ENCODE measurements at places on chromosomes 2 and 18. TPM values are rescaled to one million over a fixed set of nuclear protein-coding genes. Genes with fewer than 3 reads are reported as not detected.

Gene ASPRV1
- total RNA-seq = 1.4 TPM

Gene TMEM169
- 0.51 TPM for total RNA-seq

Gene MSTN
- not detected for total RNA-seq

Gene SPP2
- total RNA-seq = not detected

GRCh38 chr18:57529151-57529550 is 57.4 kb downstream of the FECH start:
- H3K4me3 ChIP-seq = no peak overlapping the region
- H3K4me1 ChIP-seq = no peaks in the 10 kb centered on the region
- no peaks in the 10 kb centered on the region for H3K36me3 ChIP-seq
- DNase-seq = no peak

DNA sequence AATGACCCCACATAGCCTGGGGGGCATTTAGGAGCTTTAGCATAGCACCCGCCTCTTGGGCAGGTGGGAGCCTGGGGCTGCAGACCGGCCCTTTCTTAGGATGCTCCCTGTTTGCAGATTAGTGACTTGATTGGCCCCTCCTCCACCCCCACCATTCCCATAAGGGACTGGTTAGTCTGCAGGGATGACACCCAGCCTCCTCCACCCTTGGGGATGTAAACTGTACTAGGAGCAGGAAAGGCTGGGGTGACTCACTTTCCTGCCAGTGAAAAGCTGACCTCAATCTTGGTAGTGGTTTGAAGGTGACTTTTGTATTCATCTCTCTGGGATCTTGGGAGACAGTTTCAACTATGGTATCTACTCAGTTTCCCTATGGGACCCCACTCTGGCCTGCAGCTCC is 24.2 kb downstream of the CTIF start:
- H3K36me3 ChIP-seq = no peaks in the 10 kb centered on the region
- peaks cover 10% of the 10 kb centered on the region for H3K4me1 ChIP-seq
- peaks cover under 1% of the 10 kb centered on the region for H3K27me3 ChIP-seq
- H3K27ac ChIP-seq = no peak overlapping the region

DNA sequence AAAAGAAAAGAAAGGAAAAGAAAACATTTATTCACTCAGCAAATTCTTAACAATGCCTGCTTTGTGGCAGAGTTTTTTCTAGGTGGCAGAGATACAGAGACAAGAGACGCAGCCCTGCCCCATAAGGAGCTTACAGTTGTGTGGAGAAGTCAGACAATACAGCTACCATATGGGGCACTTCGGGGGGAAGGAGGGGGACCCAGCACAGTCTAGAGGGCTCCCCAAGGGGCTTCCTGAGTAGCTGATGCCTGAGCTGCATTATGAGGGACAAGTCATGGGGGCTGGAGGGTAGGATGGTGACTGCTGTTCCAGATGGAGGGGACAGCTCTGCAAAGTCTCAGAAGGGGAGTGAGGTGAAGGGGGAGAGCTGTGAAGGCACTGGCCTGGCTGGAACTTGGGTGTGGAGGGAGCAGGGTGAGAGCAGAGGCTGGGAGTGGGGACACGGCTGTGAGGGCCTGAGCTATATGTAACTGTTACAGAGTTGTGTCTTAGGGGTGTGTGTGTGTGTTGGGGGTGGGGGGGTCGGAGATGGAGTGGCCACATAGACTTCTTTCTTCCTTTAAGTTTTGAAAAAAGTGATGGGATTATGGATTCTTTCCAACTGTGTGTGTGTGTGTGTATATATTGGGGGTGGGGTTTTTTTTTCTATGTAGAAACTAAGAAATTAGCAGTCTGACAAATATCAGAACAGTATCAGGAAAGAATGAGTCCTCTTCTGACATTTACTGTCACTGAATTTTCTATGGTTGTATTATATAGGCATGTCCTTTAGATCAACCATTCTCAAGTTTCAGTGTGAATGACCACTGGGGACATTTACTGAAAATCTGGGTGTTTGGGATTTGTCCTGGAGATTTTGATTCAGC is 66.0 kb upstream of the HAAO start:
- H3K27ac ChIP-seq = no peak overlapping the region
- peaks cover 2% of the 10 kb centered on the region for H3K4me1 ChIP-seq
- no peaks in the 10 kb centered on the region for H3K27me3 ChIP-seq
- H3K36me3 ChIP-seq = no peaks in the 10 kb centered on the region
- DNase-seq = no peak
- no peak overlapping the region for H3K4me3 ChIP-seq

GRCh38 chr18:3313685-3314084 is 51.8 kb downstream of the MYL12B start:
- no peak overlapping the region for H3K4me3 ChIP-seq
- no peaks in the 10 kb centered on the region for H3K27me3 ChIP-seq
- H3K27ac ChIP-seq = no peak overlapping the region
- peaks cover 4% of the 10 kb centered on the region for H3K4me1 ChIP-seq
- H3K36me3 ChIP-seq = no peaks in the 10 kb centered on the region

- H3K27me3 ChIP-seq = peaks cover 1% of the 10 kb centered on the region
- H3K36me3 ChIP-seq = peaks cover 25% of the 10 kb centered on the region
- no peak for DNase-seq
- H3K4me3 ChIP-seq = no peak overlapping the region
- H3K4me1 ChIP-seq = peaks cover 45% of the 10 kb centered on the region
- peak overlapping the region; percentile 52 for H3K27ac ChIP-seq
Observed at GRCh38 chr2:8511868-8512612, 169.8 kb upstream of the ID2 start.

GRCh38 chr2:230636684-230637271 is 75.9 kb upstream of the CAB39 start:
- peaks cover 15% of the 10 kb centered on the region for H3K4me1 ChIP-seq
- DNase-seq = peak; percentile 67
- H3K27ac ChIP-seq = peak overlapping the region; percentile 85
- no peaks in the 10 kb centered on the region for H3K36me3 ChIP-seq
- no peaks in the 10 kb centered on the region for H3K27me3 ChIP-seq

GRCh38 chr18:79786304-79786703 is 11.4 kb upstream of the KCNG2 start:
- no peak overlapping the region for H3K4me3 ChIP-seq
- no peak for DNase-seq
- peaks cover 33% of the 10 kb centered on the region for H3K27me3 ChIP-seq

DNA sequence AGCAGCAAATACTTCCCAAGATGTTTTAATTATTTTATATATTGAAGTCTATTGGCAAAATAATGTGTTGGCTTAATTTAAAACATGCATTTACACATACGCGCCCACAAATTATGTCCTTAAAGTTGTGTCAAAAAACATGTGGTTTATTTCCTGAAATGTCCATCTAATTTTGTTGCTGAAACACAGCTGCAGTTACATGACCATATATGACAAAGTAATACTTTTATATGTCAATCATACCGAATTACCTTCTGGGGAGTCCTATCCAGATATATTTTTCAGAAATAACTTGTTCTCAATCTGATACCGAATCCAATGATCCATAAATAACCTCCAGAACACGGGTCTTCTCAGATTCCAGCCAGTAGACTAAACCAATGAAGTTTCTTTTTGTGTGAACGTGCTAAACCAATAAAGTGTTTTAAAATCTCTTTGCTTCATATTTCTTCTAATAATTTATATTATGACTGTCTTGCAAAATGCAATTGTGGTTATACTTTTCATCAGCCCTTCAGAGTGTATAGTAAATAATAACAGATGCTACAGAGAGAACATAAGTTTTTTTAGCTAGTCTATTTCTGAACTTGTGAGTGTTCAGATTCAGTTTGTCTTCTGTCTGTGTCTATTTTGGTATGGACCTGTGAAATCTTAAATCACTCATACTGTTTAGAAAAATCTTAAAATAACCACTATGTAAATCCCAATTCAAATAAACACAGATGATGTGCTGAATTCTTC is 2.4 kb downstream of the SCG2 start:
- no peak for DNase-seq
- H3K27me3 ChIP-seq = peaks cover 3% of the 10 kb centered on the region
- no peak overlapping the region for H3K27ac ChIP-seq

DNA sequence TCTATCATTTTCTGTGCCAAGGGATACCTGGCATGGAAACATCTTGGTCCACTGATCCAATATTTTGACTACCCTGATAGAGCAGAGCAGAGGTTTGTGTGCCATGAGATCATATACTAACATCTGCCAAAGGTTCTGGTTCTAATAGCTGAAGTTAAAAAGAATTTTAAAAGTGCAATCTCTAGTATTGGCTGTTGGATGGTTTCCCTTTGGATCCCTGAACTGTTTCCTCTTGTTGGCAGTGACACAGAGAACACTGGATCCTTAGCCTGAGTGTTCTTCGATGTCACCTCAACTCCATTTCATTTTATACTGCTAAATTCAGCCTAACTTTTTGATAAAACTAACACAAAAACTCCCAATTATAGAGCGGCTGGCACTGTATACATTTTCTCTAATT is 169.3 kb upstream of the FBXO11 start:
- no peaks in the 10 kb centered on the region for H3K36me3 ChIP-seq
- no peaks in the 10 kb centered on the region for H3K4me1 ChIP-seq
- peaks cover 14% of the 10 kb centered on the region for H3K27me3 ChIP-seq
- DNase-seq = no peak

GRCh38 chr18:3172097-3172496 is 47.7 kb downstream of the MYOM1 start:
- H3K4me3 ChIP-seq = no peak overlapping the region
- H3K4me1 ChIP-seq = no peaks in the 10 kb centered on the region
- H3K36me3 ChIP-seq = no peaks in the 10 kb centered on the region
- no peak for DNase-seq

DNA sequence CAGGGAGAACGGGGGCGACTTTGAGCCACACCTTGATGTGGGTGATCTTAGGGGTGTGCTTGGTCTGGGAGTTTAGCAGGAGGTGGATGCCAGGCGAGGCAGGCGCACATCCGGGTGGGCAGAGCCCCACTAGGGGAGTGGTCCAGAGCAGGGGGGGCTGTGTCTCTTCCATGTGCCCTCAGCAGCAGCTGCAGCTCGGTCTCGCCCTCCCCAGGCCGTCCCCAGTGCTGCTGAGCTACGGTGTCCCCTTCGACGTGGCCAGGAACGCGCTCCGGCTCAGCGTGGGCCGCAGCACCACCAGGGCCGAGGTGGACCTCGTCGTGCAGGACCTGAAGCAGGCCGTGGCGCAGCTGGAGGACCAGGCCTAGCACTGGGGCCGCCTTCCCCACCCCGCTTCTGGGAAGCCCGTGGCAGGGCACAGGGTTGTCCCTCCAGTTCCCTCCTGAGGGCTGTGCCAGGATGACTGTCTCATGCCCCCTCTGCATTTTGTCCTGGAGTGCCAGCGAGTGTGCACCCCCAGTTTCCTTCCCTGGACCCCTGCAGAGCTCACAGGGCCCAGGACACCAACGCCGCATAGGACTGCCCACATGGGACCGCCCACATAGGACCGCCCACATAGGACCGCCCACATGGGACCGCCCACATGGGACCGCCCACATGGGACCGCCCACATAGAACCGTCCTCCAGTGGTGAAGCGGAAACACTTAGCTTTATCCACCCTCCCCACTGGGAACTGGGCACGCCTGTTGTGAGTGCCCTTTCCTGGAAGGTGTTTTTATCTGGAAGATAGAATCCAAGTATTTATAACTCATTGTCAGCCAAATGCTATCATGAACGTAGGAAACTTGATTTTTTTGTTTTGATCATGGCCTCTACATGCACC is 1.9 kb upstream of the ESPNL start:
- H3K4me3 ChIP-seq = no peak overlapping the region
- H3K36me3 ChIP-seq = peaks cover 24% of the 10 kb centered on the region
- no peaks in the 10 kb centered on the region for H3K27me3 ChIP-seq
- DNase-seq = peak; percentile 71
- H3K27ac ChIP-seq = peak overlapping the region; percentile 85

GRCh38 chr2:233089851-233090250 is 29.7 kb downstream of the INPP5D start:
- DNase-seq = no peak
- peaks cover 46% of the 10 kb centered on the region for H3K36me3 ChIP-seq
- no peak overlapping the region for H3K27ac ChIP-seq
- no peaks in the 10 kb centered on the region for H3K27me3 ChIP-seq

DNA sequence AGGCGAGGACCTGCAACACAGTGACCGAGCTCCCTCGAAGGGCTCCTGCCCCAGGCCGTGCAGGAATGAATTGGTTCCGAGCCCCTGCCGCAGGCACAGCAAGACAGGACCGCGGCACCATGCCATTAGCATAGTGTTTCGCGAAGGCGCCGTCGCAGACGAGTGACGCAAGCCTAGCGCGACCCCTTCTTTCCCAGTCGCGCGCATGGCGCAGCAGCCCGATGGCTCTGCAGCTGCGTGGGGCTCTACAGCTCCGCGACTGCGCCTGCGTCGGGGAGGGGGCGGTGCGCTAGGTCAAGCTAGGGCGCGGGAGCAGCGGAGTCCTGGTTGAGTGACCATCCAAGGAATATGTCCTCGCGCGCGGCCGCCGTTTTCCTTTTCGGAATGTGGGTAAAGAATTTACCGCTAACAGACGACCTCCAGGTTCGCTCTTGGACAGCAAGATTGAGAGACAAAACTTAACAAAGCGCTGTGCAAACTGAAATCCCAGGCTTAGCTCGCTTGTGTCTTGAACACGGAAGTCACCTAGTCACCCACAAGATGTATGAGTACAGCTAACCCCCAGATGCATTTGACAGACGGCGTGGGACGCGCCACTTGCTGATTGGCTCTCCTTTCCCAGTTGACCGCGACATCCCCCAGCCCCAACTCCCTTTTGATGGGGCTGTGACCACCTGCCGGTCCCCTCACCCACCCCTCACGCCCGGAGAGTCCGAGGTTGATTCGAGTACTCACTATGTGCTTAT is at the start of gene TRMT61B:
TRMT61B (minus strand) TSS at position 164 of the 746 bp plus-strand sequence; CDS start at position 132, 32 bp downstream.
- peak within 1 kb of the TSS; percentile 94 for H3K4me3 ChIP-seq
- H3K27ac ChIP-seq = peak within 1 kb of the TSS; percentile 97
- DNase-seq = peak; percentile 100
- H3K36me3 ChIP-seq = peaks cover 14% of the 10 kb centered on the region
- H3K4me1 ChIP-seq = peaks cover 20% of the 10 kb centered on the region
- peaks cover 9% of the 10 kb centered on the region for H3K27me3 ChIP-seq

GRCh38 chr2:88451811-88452564 is 505 bp downstream of the FOXI3 start:
- peak; percentile 66 for DNase-seq
- H3K4me3 ChIP-seq = peak overlapping the region; percentile 48
- H3K36me3 ChIP-seq = no peaks in the 10 kb centered on the region

DNA sequence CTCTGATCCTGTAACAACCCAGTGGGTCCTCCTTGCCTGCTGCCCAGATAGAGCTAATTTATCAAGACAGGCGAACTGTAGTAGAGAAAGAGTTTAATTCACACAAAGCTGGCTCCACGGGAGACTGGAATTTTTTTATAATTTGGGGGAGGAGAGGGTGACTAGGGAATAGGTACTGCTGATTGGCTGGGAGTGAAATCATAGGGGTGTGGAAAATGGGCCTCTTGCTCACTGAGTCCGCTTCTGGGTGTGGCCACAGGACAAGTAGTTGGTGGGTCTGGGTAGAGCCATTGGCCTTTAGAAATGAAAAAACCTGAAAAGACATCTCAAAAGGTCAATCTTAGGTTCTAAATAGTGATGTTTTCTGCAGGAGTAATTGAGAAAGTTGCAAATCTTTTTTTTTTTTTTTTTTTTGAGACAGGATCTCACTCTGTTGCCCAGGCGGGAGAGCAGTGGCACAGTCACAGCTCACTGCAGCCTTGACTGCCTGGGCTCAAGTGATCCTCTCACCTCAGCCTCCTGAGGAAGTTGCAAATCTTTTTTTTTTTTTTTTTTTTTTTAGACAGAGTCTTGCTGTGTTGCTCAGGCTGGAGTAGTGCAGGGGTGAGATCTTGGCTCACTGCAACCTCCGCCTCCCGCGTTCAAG is 14.4 kb upstream of the UGGT1 start:
- no peak overlapping the region for H3K4me3 ChIP-seq
- no peak overlapping the region for H3K27ac ChIP-seq
- no peak for DNase-seq
- H3K36me3 ChIP-seq = no peaks in the 10 kb centered on the region
- no peaks in the 10 kb centered on the region for H3K4me1 ChIP-seq

GRCh38 chr2:138207074-138207930 is 243.0 kb downstream of the HNMT start:
- no peak overlapping the region for H3K27ac ChIP-seq
- no peak for DNase-seq
- H3K4me1 ChIP-seq = no peaks in the 10 kb centered on the region
- H3K36me3 ChIP-seq = no peaks in the 10 kb centered on the region

Data from activated CD4-positive, alpha-beta T cell treated with anti-CD3 and anti-CD28 coated beads, Interleukin-2, amount 10 ng/mL, durations not matched to agents 24 days and 14 days (primary cell).